ENCODE measurements at places on chromosomes 3 and 15.
A peak's percentile ranks its signal among the peaks of the same experiment; 100 is the strongest.

DNA sequence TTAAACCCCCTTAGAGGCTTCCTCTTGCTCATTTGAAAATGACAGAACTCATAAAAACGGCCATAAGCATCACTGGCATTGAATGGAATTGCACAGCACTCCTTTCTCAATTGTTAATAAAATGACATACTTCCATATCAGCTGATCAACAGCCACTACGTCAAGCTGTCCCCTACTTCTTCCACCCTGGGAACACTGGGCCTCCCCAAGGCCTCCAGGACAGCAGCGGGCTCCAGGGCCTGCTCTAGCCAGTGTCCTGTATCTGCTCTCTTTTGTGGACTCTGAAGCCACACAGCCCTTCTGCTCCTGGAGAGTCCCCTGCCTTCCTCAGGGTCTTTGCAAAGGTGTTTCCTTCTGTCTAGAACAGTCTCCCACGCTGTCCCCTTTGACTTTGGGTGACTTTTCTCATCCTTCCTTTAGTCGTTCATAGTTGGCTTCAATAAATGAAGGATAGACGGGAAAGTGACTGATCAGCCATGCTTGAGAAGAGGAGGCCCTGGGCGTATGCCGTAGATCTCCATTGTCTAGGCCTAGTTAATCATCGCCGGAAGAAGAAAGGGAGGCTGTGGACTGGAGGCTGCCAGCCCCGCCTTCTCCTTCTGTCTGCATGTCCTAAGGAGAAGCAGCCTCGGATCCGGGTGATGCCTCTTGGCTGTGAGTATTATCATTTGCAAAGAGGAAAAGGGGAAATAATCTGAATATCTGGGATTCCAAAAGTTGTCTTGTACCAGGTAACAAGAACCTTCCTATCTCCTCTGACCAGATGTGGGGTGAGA lies 4.7 kb upstream of the THSD4 start:
- DNase-seq: no peak

DNA sequence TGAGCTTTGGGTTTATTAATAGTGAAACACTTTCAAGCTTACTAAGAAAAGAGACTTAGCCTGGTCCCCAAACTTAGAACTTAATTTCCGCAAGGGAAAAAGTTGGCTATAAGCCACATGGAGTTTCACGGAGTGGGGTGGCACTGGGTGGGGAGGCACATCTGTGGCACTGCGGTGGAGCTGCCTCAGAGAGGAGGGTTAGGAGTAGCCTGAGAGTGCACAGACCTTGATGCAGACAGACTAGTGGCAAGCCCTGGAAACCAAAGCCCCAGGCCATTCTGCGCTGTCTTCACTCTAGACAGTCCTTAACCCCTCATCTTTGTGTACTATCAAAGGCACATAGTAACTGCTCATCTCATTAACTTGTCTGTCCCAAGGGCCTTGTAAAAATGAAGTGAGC lies 22.0 kb downstream of the CXCR6 start:
- no peak for DNase-seq

GRCh38 chr15:49644364-49644794 lies 23.5 kb downstream of the DTWD1 start:
- DNase-seq: no peak

- DNase-seq: no peak
Measured at GRCh38 chr3:4709341-4709740, 216.2 kb downstream of the ITPR1 start.

DNA sequence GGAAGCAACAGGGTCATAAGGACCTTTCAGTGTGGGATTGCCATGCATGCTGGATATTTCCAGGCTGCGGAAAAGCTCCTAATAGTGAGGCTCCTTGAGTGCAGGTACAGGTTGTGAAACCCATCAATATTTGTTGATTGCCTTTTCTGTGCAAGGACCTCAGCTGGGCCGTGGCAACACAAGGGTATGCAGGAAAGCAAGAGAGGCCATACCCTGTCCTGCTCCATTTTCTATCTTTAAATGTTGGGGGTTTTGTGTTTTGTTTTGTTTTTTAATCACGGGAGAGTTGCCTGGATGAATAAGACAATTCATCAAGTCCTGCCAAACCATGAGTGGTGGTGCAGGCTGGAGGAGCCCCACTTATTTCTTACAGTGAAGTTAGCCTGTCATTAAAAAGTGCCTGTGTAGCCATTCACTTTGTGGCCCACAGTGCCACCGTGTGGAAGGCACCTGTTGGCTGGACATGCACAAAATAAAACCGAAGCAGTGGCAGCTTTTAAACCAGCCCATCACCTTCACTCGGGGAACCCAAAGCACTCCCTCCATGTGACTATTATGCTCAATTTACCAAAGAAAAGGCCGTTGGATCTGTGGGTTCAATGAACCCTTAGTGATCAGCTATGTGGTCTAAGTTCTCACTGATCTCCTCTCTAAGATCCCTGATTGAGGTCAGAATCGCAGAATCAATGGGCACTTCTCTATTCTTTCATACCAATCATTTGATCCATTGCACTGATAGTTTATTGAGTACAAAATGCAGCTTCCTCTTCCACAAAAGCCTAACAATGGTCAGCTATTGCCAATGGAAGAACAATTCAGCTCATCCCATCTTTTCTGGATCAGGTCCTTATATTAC lies 42.2 kb downstream of the CLDN18 start:
- DNase-seq: peak; percentile 16

DNA sequence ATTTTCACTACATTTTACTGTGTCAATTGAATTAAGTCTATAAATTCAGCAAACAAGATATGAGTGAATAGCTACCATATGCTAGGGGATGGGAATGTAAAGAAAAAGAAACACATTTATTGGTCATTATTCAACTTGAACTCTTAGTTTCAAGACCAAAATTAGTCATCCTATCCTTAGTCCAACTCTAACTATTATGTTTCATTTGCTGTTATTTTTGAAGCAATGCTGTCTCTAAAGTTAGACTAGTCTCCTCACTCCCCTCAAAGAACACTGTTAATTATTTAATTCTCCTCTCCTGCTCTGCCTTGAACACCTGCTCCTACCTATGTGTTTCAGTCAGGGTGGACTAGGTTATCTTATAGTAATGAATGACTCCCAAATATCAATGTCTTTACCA lies 920.9 kb downstream of the TUSC7 start:
- DNase-seq: no peak

GRCh38 chr3:134054231-134054630 lies 24.5 kb upstream of the SLCO2A1 start:
- DNase-seq: no peak

DNA sequence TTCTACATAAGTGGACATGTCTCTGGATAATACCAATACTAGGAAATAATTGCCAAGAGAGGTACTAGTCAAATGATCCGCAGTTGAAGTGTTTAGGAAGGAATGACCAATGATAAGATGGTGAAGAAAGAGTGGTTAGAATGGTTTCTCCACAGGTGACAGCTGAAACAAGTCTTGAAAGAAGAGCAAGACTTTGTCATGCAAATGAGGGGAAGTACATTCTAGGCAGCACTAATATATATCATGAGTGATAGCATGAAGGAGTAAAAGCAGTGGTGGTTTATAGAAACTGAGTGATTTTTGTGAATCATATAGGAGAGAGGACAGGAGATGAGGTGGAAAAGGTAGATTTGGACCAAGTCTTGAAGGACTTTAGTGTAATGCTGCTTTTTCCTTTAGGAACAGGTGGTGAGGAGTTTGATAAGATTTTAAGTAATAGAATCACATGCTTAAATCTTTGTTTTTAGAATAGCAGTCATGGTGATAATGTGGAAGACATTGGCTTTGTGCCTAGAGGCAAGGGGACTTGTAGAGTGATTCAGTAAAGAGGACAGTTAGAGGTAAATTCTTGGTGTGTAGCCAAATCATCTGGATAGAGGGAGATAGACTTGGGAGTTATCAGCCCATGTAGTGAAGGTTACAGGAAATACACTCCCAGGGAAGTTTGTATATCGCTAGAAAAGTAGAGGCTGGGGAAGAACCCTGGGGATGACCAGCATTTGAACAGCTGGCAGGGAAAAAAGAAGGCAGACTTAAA lies 31.9 kb downstream of the SLMAP start:
- no peak for DNase-seq

- DNase-seq: no peak
Measured at GRCh38 chr3:55160241-55160983, 232.6 kb upstream of the LRTM1 start.

GRCh38 chr3:50474717-50475116 lies 28.7 kb downstream of the CACNA2D2 start:
- no peak for DNase-seq
